ENCODE measurements at places on chromosomes 5 and 9. TPM values are rescaled to one million over a fixed set of nuclear protein-coding genes. Genes with fewer than 3 reads are reported as not detected.

- DNase-seq, result no peak
Measured at GRCh38 chr5:154764967-154765366, 9.8 kb downstream of the LARP1 start.

Gene NOTCH1
- 22.2 TPM for total RNA-seq

Gene PAPPA
- total RNA-seq, result 0.02 TPM

GRCh38 chr5:38422622-38423021 lies 133.8 kb downstream of the LIFR start:
- no peak for DNase-seq

GRCh38 chr9:2771661-2772060 lies 54.4 kb downstream of the KCNV2 start:
- peak; percentile 13 for DNase-seq

Gene JAKMIP2
- 15.6 TPM for total RNA-seq

DNA sequence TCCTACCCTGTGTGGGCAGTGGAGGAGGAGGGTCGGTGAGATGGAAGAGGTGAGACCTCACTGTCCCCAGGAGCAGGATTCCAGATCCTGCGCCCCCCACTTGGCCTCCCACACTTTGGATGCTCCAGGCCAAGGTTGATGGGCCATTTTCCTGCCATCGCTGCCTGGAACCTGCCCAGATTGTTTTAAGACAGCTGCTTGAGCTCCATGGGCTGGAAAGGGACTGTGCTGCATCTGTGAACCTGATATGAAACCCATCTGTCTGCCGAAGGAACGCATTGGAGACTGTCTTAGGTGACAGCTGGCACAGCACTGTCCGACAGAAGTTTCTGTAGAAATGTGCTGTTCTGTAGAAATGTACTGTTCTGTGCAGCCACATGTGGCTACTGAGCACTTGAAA lies 72.7 kb upstream of the SLC25A48 start:
- no peak for DNase-seq

- DNase-seq, result peak; percentile 54
Measured at GRCh38 chr9:96486386-96487028, 36.5 kb downstream of the HABP4 start.

DNA sequence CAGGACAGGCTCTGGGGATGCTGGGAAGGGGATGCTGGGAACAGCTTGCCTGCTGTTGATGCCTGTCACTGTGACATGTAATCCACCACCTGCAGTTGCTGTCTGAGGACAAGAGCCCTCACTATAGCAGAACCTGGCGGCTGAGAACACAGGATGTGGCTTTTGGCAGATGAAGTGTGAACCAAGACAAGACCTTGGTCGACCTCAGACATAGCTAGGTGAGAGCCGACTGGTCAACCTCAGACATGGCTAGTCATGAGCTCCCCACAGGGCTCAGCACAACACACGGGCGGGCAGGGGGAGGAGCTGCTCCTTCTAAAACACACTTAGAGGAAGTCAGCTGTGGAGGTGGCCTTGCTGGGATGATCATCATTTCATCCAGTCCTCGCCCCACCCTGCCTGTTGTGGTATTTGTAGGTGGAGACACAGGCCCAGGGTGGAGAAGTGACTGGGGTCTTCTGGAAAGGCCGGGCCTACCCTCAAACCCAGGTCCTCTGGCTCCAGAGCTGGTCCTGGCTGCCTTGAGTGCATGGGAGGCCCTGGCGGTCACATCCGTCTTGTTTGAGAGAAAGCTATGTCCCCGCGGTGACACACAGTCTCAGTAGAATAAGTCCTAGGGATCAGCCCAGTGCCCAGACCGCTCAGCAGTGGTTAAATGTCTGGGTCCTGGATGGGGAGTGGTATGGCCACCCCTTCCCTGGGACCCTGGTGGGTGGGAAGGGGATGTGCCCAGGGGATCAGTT lies 6.1 kb downstream of the SUSD3 start:
- DNase-seq, result peak; percentile 63

- peak; percentile 96 for DNase-seq
Measured at GRCh38 chr5:14264605-14265316, 121.6 kb downstream of the TRIO start.

Gene PDE6A
- 0.41 TPM for total RNA-seq

DNA sequence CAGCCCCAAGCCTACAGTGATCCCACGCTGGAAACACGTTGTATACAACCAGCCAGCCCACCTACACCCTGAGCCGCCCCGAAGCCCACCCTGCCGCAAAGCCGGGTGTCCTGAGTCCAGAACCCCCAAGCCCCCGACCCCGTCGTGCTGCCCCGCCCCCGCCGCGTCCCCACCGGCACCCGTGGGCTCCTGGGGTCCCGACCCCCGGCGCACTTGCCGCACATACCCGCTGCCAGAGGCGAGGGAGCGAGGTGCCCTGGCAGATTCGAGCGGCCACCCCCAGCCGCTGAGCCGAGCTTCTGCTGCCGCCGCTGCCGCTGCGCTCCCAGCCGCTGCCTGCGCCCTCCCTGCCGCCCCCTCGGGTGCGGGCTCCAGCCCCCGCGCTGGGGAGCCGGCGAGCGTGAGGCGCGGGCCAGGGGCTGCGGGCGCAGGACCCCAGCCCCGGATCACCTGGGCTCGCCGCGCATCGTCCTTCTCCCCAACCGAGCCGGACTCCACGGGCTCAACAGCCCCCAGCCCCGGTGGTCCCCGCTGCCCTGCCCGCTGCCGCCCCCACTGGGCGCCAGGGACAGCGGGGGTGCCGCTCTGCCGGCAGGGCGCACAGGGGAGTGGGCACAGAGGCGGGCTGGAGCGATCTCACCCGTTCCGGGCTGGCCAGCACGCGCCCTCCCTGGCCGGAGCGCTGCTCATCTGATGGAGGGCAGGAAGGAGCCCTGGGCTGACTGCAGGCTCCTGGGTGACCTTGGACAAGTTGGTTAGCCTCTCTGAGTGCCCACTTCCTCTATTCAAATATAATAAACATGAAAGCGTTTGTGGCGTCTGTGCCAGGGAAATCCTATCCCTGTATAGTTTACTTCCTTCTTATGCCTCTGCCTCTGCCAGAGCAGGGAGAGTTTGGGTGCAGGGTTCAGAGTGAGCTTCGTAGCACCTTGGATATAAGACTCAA lies at the start of gene HTR4:
Gene HTR4 (minus strand): TSS at position 692 of the 946 bp plus-strand sequence. CDS start 17,513 bp downstream, outside the sequence.
- DNase-seq, result no peak

Gene SLCO6A1
- total RNA-seq, result not detected

Gene UNC5A
- 3.4 TPM for total RNA-seq

- no peak for DNase-seq
Measured at GRCh38 chr5:14355391-14355790, 212.2 kb downstream of the TRIO start.

Gene GBGT1
- total RNA-seq, result 0.96 TPM

DNA sequence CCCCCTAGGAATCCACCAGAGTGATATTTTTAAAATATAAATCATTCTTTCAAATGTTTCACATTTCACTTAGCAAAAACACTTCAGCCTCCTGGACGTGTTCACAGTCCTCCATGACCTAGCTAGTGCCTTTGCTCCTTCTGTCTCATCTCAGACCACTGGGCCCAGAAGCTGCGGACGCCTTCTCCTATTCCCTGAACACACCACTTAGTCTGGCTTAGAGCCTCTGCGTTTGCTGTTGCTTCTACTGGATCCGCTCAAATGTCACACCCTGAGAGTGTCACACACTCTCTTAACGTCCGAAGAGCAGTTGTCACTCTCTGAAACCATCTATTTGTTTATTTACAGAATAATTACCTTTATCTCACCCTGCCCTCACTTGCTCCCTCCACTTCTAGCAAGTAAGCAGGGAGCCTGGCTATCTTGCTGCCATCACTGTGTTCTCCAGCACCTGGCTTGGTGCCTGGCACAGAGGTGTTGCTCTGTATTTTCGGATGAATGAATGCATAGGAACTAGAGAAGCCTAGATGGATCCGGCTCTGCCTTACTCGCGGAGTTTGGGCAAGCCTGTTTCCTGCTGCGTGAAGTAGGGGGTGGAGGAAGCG lies 1.2 kb upstream of the GRK6 start:
- DNase-seq, result no peak

GRCh38 chr9:95317119-95317892 lies at the start of gene FANCC:
Gene FANCC, minus strand, starts transcription at chr9:95317709. Its CDS starts 68,418 bp downstream, at chr9:95249291.
- DNase-seq, result peak; percentile 83

- DNase-seq, result no peak
Measured at GRCh38 chr9:137445930-137446431, 4.8 kb upstream of the ENTPD8 start.

GRCh38 chr5:151151793-151152192 lies 5.8 kb downstream of the ANXA6 start:
- DNase-seq, result no peak

Gene MCIDAS
- 1.3 TPM for total RNA-seq

Gene ZNF658
- total RNA-seq, result 6.3 TPM
